ENCODE measurements at places on chromosomes 2 and 18. TPM values are rescaled to one million over a fixed set of nuclear protein-coding genes. Genes with fewer than 3 reads are reported as not detected.

DNA sequence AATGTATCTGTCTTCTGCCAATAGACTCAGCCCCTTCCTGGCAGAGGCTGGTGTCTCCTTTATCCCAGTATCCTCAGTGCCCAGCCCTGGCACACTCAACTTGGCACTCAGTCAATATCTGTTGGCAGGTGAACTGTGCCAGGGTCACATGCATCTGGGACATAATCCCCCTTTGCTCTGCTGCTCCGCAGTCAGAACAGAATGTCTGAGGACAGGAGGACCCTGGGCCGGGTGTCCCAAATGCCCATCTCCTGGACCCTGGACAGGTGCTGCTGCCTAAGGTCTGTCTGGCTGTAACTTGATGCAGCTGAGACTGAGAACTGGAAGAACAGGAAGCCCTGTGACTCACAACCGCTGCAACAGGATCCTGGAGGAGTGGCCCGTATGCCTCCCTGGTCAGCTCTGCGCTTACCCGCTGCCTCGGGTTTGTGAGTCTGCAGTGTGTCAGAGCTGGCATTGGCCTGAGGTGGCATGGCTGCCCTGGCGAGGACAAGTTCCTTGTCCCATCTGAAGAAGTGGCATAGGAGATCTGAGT lies 11.4 kb downstream of the HK2 start:
- no peak overlapping the region for H3K27ac ChIP-seq
- no peak overlapping the region for H3K4me3 ChIP-seq
- peaks cover 14% of the 10 kb centered on the region for H3K4me1 ChIP-seq
- H3K27me3 ChIP-seq, result peaks cover 3% of the 10 kb centered on the region

The MC5R gene
- 0.66 TPM for polyA plus RNA-seq

GRCh38 chr2:241858206-241859016 lies at the start of gene PDCD1:
Gene PDCD1 (minus strand): TSS chr2:241858894. CDS start chr2:241858838, 56 bp downstream.
- no peak within 1 kb of the TSS for H3K27ac ChIP-seq
- no peak within 1 kb of the TSS for H3K4me3 ChIP-seq
- H3K36me3 ChIP-seq, result no peaks in the 10 kb centered on the region
- H3K27me3 ChIP-seq, result peaks cover 36% of the 10 kb centered on the region

- no peak overlapping the region for H3K27ac ChIP-seq
- peaks cover 68% of the 10 kb centered on the region for H3K36me3 ChIP-seq
- no peaks in the 10 kb centered on the region for H3K27me3 ChIP-seq
- no peak for DNase-seq
- no peak overlapping the region for H3K4me3 ChIP-seq
These were observed 33.0 kb upstream of the ACAA2 start for GRCh38 chr18:49846361-49846662.

The TMEM182 gene
- polyA plus RNA-seq, result 6.3 TPM

DNA sequence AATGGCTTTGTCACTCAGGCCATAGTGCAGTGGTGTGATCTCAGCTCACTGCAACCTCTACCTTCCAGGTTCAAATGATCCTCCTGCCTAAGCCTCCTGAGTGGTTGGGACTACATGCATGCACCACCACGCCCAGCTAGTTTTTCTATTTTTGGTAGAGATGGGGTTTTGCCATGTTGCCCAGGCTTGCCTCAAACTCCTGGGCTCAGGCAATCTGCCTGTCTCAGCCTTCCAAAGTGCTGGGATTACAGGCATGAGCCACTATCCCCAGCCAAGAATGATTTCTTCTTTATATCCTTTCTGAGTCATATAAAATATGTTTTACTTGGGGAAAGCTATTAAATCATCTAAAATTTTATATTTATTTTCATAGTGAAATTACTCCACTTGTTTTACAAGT lies 61.3 kb downstream of the CYBRD1 start:
- H3K27me3 ChIP-seq, result peaks cover 10% of the 10 kb centered on the region
- no peak overlapping the region for H3K4me3 ChIP-seq
- H3K27ac ChIP-seq, result no peak overlapping the region
- no peaks in the 10 kb centered on the region for H3K36me3 ChIP-seq
- no peak for DNase-seq
- H3K4me1 ChIP-seq, result no peaks in the 10 kb centered on the region

DNA sequence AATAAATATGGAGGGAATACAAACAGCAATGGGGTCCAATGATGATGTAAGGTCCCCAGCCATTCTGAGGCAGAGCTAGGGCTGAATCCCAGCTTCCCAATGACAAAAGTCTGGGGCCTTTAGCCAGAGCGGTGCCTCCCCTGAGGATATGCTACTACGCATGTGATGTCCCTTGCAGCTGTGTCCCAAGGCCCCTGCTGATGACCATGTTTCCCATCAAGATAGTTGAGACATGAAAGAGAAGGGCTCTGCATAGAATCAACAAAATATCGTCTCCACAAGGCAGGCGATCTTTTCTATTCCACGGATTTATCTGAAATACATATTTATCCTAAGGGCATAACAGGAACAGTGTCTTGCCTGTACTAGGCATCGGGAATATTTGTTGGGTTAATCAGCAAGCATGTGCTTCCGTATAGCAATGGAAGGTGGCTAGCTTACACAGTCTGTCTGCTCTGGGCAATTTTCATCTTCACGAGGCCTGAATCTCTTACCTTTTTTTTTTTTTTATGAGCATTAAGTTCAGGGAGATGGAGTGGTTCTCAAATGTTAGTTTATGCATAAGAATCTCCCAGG lies 284.6 kb downstream of the CNTNAP5 start:
- no peak overlapping the region for H3K27ac ChIP-seq
- no peaks in the 10 kb centered on the region for H3K4me1 ChIP-seq
- H3K4me3 ChIP-seq, result no peak overlapping the region
- no peaks in the 10 kb centered on the region for H3K27me3 ChIP-seq

The LYG2 gene
- polyA plus RNA-seq, result 0.16 TPM

- no peaks in the 10 kb centered on the region for H3K27me3 ChIP-seq
- H3K4me3 ChIP-seq, result no peak overlapping the region
- no peak overlapping the region for H3K27ac ChIP-seq
- DNase-seq, result no peak
These were observed 567.2 kb downstream of the SATB2 start for GRCh38 chr2:198890490-198890889.

GRCh38 chr2:16227811-16228462 lies 287.6 kb downstream of the MYCN start:
- no peaks in the 10 kb centered on the region for H3K4me1 ChIP-seq
- no peak overlapping the region for H3K4me3 ChIP-seq
- DNase-seq, result no peak
- H3K27ac ChIP-seq, result no peak overlapping the region

DNA sequence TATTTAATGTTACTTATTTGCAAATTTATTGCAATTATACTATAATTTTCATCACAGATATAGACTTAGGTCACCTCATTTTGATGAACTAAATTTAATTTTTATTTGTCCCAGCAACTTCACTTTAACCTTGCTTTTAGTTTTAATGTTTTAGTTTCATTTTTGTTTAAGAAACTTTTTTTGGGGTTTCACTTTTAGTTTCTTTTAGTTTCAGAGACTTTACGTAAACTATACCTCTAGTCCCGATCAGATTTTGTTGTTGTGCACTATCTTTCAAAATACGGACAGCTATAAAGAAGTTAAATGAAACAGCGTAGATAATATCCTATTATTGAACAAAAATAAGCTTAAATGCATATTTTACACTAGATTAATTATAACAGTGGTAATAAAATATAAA lies 460.5 kb downstream of the ERBB4 start:
- no peaks in the 10 kb centered on the region for H3K4me1 ChIP-seq
- H3K36me3 ChIP-seq, result no peaks in the 10 kb centered on the region
- no peaks in the 10 kb centered on the region for H3K27me3 ChIP-seq
- H3K4me3 ChIP-seq, result no peak overlapping the region

The TSHZ1 gene
- 34.7 TPM for polyA plus RNA-seq

DNA sequence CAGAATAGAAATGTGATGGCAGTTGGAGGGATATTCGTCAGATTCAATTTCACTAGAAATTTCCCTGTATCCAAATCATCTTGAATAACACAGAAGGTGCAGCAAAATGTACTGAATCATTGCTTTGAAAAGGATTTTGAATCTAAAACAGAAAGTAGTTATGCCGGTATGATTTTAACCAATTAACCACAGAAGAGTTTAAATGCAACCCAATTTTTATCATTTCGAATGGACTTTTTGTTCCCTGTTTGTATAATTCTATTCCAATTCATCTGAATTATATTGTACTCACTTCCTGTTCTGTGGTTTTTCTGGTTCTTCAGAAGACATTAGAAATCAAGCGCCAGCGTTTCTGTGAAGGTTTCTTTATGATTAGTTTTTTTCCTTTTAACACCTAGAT lies 190.4 kb downstream of the MYO3B start:
- DNase-seq, result no peak
- no peak overlapping the region for H3K27ac ChIP-seq
- H3K27me3 ChIP-seq, result peaks cover 52% of the 10 kb centered on the region

DNA sequence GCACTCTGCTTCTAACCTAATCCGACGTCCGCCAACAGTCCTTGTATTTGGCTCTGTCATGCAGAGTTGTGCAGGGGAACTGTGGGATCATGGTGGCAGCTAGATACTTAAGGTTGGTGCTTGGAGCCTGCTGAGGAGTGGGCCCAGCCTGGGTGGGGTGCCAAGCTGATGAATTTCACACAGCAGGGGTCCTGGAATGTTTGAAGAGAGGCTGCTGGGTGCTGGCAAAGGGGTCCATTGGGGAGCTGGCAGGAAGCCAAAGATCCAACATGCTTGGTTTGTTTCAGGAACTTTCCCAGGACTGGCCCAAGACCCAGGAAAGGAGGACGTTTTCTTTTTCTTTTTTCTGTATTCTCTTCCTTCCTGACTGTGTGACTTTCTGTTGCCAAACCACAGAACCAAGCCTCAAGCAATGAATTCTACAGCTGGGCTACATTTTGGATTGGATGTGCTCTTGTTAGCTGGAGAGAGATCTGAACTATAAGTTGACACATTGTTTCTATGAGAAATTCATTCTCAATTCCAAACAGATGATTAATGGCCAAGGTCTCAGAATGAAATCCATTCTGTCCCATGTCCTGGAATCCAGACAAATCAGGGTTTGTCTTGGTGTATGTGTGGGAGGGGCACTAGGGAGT lies 49.9 kb downstream of the DHRS9 start:
- H3K27ac ChIP-seq, result no peak overlapping the region
- no peak overlapping the region for H3K4me3 ChIP-seq
- no peaks in the 10 kb centered on the region for H3K4me1 ChIP-seq
- DNase-seq, result no peak
- no peaks in the 10 kb centered on the region for H3K36me3 ChIP-seq

DNA sequence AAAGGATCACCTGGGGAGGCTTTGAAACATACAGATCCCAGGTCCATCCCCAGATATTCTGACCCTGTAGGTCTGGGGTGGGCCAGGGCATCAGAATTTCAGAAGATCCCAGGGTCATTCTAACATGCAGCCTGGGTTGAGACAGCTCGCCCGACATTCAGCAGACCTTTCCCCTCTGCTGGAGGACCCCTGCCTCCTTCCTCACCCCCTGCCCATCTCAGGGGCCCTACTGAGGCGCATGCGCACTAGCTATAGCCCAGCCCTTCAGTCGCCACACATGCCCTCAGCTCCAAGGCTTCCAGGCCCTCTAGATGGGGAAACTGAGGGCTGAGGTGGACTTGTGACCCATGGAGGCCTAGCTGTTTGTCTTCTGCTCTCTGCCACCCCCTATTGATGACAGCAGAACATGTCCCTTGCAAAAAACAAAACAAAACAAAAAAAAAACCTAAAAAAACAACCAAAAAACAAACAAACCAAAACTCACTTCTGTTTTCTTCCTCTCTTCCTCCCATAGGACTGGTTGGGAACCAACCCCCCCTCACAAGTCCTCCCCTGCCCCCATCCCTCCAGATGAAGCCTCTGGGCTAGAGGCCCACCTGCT lies 91.3 kb downstream of the ZBTB7C start:
- H3K27me3 ChIP-seq, result peaks cover 3% of the 10 kb centered on the region
- H3K36me3 ChIP-seq, result no peaks in the 10 kb centered on the region
- no peak overlapping the region for H3K27ac ChIP-seq
- H3K4me1 ChIP-seq, result no peaks in the 10 kb centered on the region

DNA sequence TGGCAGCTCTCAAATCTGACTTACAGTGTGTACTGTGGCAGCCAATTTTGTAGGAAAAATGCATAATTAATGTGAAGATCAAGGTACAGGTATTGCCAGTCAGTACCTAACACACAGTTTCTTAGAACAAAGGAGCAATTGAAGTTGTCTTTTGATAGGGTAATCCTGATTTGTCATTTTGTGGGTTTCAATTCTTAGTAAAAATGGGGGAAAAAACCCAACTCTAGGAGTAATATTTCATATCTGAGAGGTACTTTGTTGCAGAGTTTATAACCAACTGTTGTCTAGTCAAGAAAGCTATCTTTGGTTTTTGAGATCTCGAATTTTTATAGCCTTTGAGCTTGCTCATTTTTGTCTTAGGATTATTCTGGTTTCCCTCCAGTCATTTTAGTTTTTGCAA lies 16.1 kb downstream of the SPATS2L start:
- DNase-seq, result no peak
- H3K36me3 ChIP-seq, result no peaks in the 10 kb centered on the region
- no peaks in the 10 kb centered on the region for H3K27me3 ChIP-seq
- peaks cover 20% of the 10 kb centered on the region for H3K4me1 ChIP-seq
- no peak overlapping the region for H3K27ac ChIP-seq
- no peak overlapping the region for H3K4me3 ChIP-seq

DNA sequence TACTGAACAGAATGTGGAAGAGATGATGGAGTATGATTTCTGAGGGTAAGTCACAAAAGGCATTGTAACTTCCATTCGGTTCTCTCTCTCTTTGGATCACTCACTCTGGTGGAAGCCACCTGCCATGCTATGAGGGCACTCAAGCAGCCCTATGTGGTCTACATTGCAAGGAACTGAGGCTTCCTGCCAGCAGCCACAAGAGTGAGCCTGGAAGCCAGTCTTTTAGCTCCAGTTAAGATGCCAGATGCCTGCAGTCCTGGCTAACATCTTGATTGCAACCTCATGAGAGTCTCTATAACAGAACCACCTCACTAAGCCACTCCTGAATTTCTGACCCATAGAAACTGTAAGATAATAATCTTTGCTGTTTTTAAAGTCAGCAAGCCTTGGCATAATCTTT lies 935.7 kb downstream of the LRP1B start:
- no peaks in the 10 kb centered on the region for H3K27me3 ChIP-seq
- H3K27ac ChIP-seq, result no peak overlapping the region
- no peak for DNase-seq
- H3K4me1 ChIP-seq, result no peaks in the 10 kb centered on the region
- no peaks in the 10 kb centered on the region for H3K36me3 ChIP-seq

GRCh38 chr2:23718931-23719700 lies 207.8 kb downstream of the ATAD2B start:
- H3K36me3 ChIP-seq, result peaks cover 12% of the 10 kb centered on the region
- H3K27ac ChIP-seq, result no peak overlapping the region
- no peaks in the 10 kb centered on the region for H3K27me3 ChIP-seq
- no peak overlapping the region for H3K4me3 ChIP-seq
- H3K4me1 ChIP-seq, result no peaks in the 10 kb centered on the region

DNA sequence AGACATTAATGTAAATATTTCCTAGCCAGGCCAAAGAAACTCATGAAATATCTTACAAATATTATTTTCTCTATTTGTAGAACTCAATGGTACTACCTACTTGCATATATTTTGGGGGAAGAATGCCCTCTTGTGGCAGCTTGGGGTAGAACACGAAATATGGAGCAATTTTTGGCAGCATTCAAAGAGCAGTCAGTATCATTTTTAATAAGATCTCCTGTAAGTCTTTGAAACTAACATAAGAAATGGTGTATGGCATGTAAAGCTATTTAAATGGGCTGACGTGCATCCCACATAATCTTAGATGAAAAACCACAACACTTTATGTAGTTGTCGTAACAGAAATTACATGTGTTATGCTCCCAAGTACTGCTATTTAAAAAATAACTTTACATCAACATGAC lies 62.3 kb upstream of the CCDC195 start:
- H3K36me3 ChIP-seq, result peaks cover 3% of the 10 kb centered on the region
- no peaks in the 10 kb centered on the region for H3K27me3 ChIP-seq
- no peak overlapping the region for H3K27ac ChIP-seq
- H3K4me1 ChIP-seq, result peaks cover 22% of the 10 kb centered on the region
- H3K4me3 ChIP-seq, result no peak overlapping the region

The CDCA7 gene
- polyA plus RNA-seq, result 75.9 TPM

The SCN3A gene
- polyA plus RNA-seq, result 5.5 TPM
